Activated naive CD4-positive, alpha-beta T cell treated with anti-CD3 and anti-CD28 coated beads, Interleukin-2, amount 50 U/mL, for 16 hours (primary cell): ENCODE measurements at places on chromosomes 6 and 20.

GRCh38 chr6:158762787-158763433 is 56.3 kb downstream of the EZR start:
- DNase-seq = no peak

GRCh38 chr6:56683882-56684281 is 41.2 kb upstream of the DST start:
- no peak for DNase-seq

DNA sequence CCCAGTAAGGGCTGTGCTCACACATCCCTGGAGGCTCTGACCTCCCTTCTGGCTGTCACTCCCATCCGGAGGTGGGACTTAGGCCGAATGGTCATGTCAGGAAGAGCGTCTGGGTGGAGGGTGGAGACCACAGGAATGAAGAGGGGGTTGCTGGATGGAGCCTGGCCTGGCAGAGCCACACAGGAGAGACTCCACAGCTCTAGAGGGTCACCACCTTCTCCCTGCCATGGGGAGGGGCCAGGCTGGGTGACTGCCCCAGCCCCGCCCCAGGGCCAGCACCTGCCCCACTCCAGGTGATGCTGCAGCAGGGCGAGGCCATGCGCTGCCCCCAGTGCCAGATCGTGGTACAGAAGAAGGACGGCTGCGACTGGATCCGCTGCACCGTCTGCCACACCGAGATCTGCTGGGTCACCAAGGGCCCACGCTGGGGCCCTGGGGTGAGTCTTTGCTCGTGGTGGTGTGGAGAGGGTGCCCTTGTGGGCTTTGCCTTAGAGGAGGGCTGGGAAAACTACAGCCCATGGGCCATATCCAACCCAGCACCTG is 20.6 kb downstream of the RBCK1 start:
- no peak for DNase-seq

DNA sequence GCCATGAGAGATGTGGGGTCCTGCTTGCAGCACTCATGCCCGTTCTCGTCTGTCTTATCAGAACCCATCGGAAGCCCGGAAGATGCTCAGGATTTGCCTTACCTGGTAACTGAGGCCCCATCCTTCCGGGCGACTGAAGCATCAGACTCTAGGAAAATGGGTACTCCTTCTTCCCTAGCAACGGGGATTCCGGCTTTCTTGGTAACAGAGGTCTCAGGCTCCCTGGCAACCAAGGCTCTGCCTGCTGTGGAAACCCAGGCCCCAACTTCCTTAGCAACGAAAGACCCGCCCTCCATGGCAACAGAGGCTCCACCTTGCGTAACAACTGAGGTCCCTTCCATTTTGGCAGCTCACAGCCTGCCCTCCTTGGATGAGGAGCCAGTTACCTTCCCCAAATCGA is 8.3 kb downstream of the PI16 start:
- peak; percentile 76 for DNase-seq

DNA sequence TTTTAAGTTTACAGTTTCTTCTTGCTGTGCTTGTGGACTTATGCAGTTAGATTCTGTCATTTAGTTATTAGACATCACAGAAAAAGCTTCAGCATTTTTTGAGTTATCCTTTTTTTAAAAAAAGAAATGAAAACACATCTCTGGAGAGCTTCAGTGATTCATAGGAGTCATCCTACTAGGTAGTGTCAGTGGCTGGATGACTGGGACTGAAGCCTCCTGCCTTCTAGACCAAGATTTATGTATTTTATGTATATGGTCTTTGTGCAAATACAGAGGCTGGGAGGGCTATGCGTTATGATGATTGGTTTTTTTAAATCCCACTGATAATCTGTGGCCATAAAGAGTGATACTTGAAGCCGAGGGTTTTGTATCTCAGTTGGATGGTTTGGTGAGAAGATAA is 125.9 kb upstream of the JAG1 start:
- no peak for DNase-seq
